ENCODE measurements at places on chromosomes 11 and 22.

DNA sequence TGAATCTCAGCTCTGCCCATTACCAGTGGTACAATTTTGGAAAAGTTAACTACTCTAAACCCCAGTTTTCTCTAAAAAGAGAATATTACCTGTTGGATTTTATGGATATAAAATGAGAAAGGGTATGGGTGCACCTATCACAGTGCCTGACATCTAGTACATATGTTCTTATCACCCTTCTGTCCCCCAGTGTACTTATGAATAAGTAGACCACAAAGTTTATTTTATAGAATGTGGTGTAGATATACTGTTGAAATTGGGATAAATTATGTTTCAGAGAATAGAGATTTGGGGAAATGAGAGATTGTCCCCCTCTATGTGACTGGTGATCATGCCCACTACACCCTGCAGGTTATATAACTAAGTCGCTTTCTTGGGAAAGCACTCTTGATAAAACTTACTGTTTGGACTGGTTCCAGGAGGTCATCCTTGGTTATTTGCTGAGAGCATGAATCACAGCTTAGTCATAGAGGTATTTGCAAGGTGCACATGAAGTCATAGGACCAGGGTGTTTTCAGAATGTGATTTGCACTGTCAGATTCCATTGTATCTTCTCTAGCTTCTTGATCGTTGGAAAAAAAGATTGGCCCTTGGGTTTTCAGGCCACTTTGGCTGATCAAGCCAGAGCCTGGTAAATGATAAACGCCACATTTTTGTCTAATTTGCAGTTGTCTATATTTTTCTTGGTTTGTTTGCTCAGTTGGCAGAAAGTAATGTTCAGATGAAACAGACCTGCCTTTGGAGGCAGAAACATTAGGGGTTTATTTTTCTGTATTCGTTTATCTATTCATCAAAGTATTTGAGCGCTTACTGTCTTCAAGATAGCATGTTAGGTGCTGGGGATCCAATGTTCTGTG is 21.3 kb downstream of the STX3 start:
- DNase-seq: peak; percentile 45

GRCh38 chr11:68749229-68750123 is 1.8 kb downstream of the TESMIN start:
- no peak for DNase-seq

- no peak for DNase-seq
These were observed 4.9 kb downstream of the PSMD13 start for GRCh38 chr11:241634-242033.

DNA sequence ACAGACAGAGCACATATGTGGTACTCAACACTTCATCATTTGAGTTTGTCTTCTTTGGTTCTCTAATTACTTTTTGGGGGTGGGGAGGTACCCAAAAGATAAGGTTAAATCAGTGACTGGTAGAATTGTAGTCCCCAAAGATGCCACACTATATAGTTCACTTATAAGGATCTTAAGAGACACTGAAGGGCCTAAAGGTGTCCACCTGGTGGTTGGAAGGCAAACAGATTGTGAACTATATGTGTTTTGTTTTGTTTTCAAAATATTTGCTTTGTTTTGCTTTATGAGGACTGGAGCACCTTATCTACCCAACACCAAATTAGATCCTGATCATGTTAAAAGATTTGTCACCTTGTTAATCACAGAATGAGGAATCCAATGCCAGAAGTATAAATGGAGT is 136.1 kb downstream of the DCDC1 start:
- no peak for DNase-seq

DNA sequence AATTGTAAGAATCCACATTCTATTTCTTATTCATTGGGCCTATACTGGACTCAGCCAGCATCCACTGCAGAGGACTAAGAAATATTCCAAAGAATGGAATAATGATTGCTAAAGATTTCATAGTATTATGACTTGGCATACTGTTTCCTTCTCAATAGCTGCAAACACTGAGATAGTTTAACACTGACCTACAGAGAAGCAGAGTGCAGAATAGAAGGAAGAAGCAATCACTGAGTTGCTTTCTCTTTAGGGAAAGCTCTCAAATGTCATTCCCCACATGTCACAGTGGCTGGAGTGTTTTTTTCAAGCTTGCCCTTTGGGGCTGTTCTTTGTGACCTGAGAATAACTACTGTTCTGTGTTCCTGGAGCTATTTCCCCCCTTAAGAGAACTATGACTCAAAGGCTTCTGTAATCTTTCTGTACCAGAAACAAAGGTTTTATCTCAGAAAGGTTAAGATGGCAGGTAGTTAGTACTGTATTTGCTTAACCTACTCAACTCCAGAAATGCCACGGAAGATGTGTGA is 243.6 kb upstream of the LUZP2 start:
- no peak for DNase-seq

DNA sequence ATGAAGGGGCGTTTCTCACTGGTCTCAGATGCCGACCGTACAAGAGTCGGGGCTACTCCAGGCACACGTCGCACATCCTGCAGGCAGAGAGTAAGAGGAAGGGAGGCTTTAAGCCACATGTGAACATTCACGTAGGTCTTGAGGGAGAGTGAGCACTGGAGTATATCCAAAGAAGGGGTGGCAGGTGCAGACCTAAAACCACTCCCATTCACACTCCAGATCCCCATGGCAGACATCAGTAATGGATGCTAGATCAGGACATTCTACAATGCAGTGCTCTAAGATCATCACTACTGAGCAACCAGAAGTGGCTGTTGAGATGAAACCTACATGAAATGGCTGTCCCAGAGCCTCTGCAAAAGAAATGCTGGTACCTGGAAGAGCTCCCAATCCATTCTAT is 39.0 kb downstream of the WT1 start:
- no peak for DNase-seq

DNA sequence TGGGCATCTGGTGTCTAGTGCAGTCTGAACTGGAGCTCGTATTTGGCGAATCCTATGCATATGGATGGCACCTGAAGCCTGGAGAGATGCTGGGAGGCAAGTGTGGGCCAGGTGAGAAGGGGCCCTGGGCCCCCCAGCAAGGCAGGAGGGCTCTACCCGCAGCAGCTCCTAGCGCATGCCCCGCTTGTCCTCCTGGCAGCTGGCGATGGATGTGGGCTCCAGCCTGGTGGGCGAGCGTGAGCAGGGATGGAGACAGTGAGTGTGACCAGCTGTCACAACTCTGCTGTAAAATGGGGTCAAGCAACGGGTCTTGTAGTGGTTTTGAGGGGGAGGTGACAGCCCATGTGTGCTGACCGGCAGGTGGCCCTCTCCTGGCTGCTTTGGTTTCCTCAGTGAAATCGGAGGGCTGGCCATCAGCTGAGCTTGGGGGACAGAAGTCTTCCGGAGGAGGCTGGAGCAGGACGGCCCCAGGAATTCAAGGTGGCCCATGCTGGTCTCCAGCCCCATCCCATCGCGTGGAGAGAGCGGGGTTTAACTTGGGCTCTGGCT is 12.0 kb downstream of the FRMD8 start:
- DNase-seq: no peak

DNA sequence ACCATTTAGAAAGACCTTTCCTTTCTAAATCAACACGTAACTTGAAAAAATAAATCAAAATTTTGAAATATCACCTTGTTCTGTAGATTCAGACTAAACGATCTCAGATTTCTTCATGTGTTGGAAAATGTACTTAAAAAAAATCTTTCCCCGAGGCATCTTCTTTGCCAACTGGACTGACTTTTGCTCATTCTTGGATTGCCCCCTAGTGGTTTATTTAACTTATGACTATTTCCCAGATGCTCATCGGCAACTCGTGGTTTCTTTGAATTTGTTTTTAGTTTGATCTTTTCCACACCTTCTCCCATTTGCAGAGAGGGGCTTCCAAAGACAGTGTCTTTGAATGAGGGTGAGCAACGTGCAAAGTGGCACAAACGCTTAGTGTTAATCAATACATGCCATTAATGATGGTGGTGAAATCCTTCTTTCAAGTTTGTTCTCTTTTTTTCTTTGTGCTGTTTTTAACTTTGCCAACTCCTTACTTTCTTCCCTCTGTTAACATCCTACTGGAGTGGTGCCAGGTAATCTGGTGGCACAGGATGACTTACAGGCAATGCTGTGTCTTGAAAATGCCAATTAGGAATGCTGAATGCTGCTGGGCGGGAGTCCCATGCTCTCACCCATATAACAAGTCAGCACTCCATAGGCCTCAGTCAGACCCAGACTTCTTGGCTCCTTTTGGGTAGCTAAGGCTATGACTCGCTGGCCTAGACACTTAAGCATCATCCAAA is 18.3 kb downstream of the PRSS23 start:
- peak; percentile 66 for DNase-seq

DNA sequence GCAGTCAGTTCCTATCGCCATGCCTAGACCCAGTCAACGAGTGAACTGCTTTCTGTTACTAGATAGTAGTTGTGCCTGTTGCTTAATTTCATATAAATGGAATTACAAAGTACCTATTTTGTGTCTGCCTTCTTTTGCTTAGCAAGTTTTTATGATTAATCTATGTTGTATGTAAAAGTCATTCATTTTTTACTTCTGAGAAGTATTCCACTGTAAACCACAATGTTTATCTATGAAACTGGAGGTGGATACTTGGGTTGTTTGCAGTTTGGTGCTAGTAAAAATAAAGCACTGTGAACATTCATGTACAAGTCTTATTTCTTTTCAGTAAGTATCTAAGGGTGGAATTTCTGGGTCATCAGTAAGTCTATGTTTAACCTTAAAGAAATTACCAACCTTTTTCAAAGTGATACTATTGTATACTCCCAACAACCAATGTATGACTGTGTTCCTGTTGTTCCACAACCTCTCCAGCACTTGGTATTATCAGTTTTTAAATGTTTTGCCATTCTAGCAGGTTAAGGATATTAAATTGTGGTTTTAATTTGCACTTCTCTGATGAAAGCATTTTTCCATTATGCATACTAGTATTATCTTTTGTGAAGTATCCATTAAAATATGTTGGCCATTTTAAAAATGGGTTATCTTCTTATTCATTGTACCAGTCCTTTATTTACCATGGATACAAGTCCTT is 68.2 kb downstream of the DNAJC24 start:
- no peak for DNase-seq

DNA sequence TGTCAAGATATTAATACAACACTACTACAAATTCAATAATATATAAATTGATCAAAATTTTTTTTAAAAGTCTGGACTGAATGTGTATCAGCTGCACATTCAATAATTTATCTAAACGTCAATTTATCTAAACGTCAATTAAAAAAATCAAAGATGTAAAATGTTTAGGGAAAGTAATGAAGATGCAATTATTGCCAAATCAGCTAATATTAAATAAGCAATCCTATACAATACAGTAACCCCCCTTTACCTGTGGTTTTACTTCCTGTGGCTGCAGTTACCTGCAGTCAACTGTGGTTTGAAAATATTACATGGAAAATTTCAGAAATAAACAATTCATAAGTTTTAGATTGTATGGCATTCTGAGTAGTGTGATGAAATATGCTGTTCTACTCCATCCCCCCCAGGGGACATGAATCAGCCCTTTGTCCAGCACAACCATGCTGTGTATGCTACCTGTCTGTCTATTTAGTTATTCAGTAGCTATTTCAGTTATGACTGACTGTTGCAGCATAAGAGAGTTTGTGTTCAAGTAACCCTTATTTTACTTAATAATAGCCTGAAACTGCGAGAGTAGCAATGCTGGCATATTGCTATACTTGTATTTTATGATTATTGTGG is 72.2 kb downstream of the CWF19L2 start:
- DNase-seq: peak; percentile 36

DNA sequence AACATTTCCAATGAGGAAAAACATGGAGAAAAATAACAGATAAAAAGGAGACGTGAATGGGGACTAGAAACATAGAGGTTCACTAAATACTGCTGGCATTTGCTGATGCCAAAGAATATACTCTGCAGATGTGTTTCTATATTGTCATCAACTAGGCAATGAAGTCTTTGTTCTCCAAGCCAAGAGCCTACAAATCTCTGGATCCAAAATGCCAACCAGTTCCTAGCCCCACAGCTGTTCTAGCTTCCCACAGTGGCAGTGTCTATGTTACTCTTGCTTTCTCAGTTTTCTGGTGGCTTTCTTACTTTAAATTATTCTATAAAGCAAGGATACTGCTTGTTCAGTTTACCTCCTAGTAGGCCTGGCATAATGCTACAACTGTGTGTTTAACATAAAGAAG is 977.9 kb upstream of the CCDC90B start:
- DNase-seq: peak; percentile 2

GRCh38 chr22:37804881-37805809 is 2.6 kb upstream of the GCAT start:
- DNase-seq: peak; percentile 78

GRCh38 chr11:34988294-34989255 is 72.2 kb downstream of the PDHX start:
- no peak for DNase-seq

GRCh38 chr11:101880222-101880621 is 34.6 kb upstream of the CEP126 start:
- no peak for DNase-seq

Measured in COLO829 (cell line).